ENCODE measurements at places on chromosomes 13 and 19.
A peak's percentile ranks its signal among the peaks of the same experiment; 100 is the strongest.

- no peak overlapping the region for H3K27ac ChIP-seq
- H3K4me1 ChIP-seq = no peaks in the 10 kb centered on the region
- H3K36me3 ChIP-seq = no peaks in the 10 kb centered on the region
- H3K27me3 ChIP-seq = no peaks in the 10 kb centered on the region
These were observed 278.9 kb upstream of the PCDH9 start for GRCh38 chr13:67509018-67509417.

GRCh38 chr13:49993111-49993510 is 3.7 kb upstream of the TRIM13 start:
- DNase-seq = no peak
- H3K4me1 ChIP-seq = no peaks in the 10 kb centered on the region
- no peak overlapping the region for H3K27ac ChIP-seq
- H3K4me3 ChIP-seq = no peak overlapping the region
- peaks cover 18% of the 10 kb centered on the region for H3K36me3 ChIP-seq

GRCh38 chr13:29810145-29810742 is 40.2 kb downstream of the UBL3 start:
- H3K4me1 ChIP-seq = peaks cover 5% of the 10 kb centered on the region
- no peak overlapping the region for H3K4me3 ChIP-seq
- peak; percentile 10 for DNase-seq
- no peaks in the 10 kb centered on the region for H3K27me3 ChIP-seq

DNA sequence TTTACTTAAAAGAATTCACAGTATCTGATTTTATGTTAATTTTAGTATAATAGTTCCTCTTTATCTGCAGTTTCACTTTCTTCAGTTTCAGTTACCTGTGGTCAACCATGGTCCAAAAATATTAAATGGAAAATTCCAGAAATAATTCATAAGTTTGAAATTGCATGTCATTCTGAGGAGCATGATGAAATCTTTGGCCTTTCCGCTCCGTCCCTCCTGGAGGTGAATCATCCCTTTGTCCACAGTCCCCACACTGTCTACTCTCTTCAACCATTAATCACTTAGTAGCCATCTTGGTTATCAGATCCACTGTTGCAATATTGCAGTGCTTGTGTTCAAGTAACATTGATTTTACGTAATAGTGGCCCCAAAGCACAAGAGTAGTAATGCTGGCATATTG is 26.9 kb downstream of the SLITRK6 start:
- no peak for DNase-seq
- no peaks in the 10 kb centered on the region for H3K36me3 ChIP-seq
- no peaks in the 10 kb centered on the region for H3K27me3 ChIP-seq
- no peaks in the 10 kb centered on the region for H3K4me1 ChIP-seq

GRCh38 chr13:84050536-84050935 is 168.3 kb upstream of the SLITRK1 start:
- no peak overlapping the region for H3K4me3 ChIP-seq
- H3K27me3 ChIP-seq = no peaks in the 10 kb centered on the region
- no peak for DNase-seq
- no peaks in the 10 kb centered on the region for H3K4me1 ChIP-seq

DNA sequence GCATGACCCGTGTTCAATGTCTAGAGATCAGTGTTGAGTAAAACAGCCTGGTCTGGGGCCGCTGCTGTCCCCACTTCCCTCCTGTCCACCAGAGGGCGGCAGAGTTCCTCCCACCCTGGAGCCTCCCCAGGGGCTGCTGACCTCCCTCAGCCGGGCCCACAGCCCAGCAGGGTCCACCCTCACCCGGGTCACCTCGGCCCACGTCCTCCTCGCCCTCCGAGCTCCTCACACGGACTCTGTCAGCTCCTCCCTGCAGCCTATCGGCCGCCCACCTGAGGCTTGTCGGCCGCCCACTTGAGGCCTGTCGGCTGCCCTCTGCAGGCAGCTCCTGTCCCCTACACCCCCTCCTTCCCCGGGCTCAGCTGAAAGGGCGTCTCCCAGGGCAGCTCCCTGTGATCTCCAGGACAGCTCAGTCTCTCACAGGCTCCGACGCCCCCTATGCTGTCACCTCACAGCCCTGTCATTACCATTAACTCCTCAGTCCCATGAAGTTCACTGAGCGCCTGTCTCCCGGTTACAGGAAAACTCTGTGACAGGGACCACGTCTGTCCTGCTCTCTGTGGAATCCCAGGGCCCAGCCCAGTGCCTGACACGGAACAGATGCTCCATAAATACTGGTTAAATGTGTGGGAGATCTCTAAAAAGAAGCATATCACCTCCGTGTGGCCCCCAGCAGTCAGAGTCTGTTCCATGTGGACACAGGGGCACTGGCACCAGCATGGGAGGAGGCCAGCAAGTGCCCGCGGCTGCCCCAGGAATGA is 1.5 kb upstream of the CEACAM5 start:
- H3K4me1 ChIP-seq = no peaks in the 10 kb centered on the region
- no peak overlapping the region for H3K27ac ChIP-seq
- no peaks in the 10 kb centered on the region for H3K27me3 ChIP-seq
- H3K36me3 ChIP-seq = no peaks in the 10 kb centered on the region
- DNase-seq = peak; percentile 64

- H3K36me3 ChIP-seq = no peaks in the 10 kb centered on the region
- peaks cover 30% of the 10 kb centered on the region for H3K4me1 ChIP-seq
- peak; percentile 81 for DNase-seq
- no peak overlapping the region for H3K27ac ChIP-seq
- H3K27me3 ChIP-seq = peaks cover 39% of the 10 kb centered on the region
- H3K4me3 ChIP-seq = no peak overlapping the region
These were observed 1.8 kb downstream of the PTGER1 start for GRCh38 chr19:14473073-14473977.

GRCh38 chr13:43991773-43992201 is 112.1 kb downstream of the LACC1 start:
- H3K36me3 ChIP-seq = no peaks in the 10 kb centered on the region
- H3K4me3 ChIP-seq = no peak overlapping the region
- no peak for DNase-seq
- no peaks in the 10 kb centered on the region for H3K27me3 ChIP-seq

DNA sequence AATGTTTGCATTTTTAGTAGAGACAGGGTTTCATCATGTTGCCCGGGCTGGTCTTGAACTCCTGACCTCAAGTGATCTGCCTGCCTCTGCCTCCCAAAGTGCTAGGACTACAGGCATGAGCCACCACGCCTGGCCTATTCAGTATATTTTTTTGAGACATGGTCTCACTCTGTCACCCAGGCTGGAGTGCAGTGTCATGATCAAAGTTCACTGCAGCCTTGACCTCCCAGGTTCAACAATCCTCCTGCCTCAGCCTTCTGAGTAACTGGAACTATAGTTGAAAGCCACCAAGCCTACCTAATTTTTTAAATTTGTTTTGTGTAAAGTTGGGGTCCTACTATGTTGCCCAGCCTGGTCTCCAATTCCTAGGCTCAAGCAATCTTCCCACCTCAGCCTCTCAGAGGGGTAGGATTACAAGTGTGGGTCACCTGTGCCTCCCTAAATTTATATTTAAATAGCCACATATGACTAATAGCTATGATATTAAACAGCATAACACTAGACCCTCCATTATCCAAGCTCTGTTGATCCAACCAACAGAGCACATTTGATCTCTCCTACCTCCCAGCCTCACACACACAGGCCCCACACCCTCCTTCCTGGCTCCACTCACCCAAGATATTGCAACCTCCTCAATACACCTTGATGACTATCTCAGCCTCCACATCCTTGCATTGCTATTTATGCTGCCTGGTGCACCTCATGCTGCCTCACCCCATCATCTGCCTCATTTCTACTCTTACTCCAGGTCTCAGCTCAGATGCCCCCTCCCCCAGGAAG is 2.1 kb upstream of the CEACAM19 start:
- H3K4me1 ChIP-seq = no peaks in the 10 kb centered on the region
- no peak for DNase-seq
- H3K36me3 ChIP-seq = peaks cover under 1% of the 10 kb centered on the region

DNA sequence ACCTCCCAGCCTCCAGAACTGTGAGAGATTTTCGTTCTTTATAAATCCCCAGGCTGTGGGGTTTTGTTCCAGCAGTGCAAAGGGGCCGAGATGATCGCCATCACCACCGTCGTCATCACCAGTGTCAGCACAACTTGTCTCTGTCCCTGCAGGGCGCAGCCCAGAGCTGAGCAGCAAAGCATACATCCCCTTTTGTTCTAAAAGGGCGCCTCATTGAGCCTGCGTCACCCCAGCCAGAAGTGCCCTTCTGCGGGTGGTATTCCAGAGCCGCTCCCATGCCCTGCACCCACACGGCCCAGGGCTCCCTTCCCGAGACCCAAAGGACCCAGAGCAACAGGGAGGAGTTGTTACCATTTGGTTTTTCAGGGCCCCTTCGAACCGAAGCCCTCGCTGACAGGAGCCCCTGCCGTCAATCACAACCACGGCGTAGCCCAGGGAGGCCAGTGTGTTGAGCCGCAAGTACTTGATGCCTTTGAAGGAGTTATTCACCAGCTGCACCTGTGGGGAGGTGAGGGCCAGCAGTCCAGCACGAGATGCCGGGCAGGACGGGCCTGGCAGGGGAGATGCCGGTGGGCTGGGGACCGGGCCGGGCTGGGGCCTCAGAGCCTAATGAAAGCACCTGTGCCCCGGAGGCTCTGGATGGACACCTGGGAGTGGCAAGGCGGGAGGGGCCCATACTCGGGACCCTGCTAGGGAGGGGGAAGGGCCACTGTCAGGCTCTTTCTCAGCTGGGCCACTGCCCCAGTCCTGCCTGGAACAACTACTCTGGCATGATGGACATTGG is 14.4 kb upstream of the MYDGF start:
- no peak for DNase-seq
- H3K4me1 ChIP-seq = no peaks in the 10 kb centered on the region
- no peaks in the 10 kb centered on the region for H3K27me3 ChIP-seq
- H3K4me3 ChIP-seq = no peak overlapping the region
- H3K27ac ChIP-seq = no peak overlapping the region
- no peaks in the 10 kb centered on the region for H3K36me3 ChIP-seq

- peaks cover 20% of the 10 kb centered on the region for H3K4me1 ChIP-seq
- peak overlapping the region; percentile 94 for H3K4me3 ChIP-seq
- DNase-seq = no peak
- peak overlapping the region; percentile 21 for H3K27ac ChIP-seq
These were observed 342 bp downstream of the DDX49 start for GRCh38 chr19:18919900-18920214.

GRCh38 chr13:38954844-38955243 is 35.8 kb downstream of the STOML3 start:
- no peak overlapping the region for H3K27ac ChIP-seq
- H3K4me1 ChIP-seq = no peaks in the 10 kb centered on the region
- H3K4me3 ChIP-seq = no peak overlapping the region
- H3K27me3 ChIP-seq = no peaks in the 10 kb centered on the region
- DNase-seq = no peak

DNA sequence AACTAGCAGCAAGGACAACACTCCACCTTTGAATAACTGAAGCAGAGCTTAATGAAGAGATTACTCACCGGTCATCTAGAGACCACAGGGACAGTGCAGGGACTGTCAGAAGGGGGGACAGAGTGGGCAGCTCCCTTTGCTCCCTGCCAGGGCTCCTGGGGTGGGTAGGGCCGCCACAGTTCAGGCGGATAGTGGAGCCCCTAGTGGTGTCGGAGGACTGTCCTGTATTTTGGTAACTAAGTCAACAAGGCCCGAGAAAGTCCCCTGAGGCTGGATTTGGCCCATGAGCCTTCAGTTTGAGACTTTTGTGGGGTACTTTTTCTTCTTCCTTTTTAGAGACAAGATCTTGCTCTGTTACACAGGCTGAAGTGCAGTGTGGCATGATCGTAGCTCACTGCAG is 44.6 kb downstream of the GJA3 start:
- H3K27ac ChIP-seq = no peak overlapping the region
- peaks cover 6% of the 10 kb centered on the region for H3K27me3 ChIP-seq
- H3K36me3 ChIP-seq = no peaks in the 10 kb centered on the region
- H3K4me3 ChIP-seq = no peak overlapping the region

DNA sequence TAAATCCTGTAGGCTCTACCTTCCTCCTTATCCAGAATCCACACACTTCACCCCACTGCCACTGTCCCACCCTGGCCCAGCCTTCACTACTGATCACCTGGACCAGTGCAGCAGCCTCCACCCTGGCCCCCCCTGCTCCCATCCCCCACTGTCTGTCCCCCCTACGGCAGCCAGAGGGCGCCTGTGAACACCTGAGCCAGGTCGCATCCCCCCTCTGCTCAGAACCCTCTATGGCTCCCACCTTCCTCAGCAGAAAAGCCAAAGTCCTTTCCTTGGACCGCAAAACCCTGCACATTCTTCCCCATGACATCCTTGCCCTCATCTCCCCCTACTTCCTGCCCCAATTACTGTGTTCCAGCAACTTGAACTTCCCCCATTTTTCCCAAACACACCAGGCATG is 20.6 kb downstream of the ELAVL3 start:
- no peaks in the 10 kb centered on the region for H3K4me1 ChIP-seq
- H3K27me3 ChIP-seq = peaks cover 32% of the 10 kb centered on the region
- no peak overlapping the region for H3K4me3 ChIP-seq
- no peak overlapping the region for H3K27ac ChIP-seq
- H3K36me3 ChIP-seq = no peaks in the 10 kb centered on the region

DNA sequence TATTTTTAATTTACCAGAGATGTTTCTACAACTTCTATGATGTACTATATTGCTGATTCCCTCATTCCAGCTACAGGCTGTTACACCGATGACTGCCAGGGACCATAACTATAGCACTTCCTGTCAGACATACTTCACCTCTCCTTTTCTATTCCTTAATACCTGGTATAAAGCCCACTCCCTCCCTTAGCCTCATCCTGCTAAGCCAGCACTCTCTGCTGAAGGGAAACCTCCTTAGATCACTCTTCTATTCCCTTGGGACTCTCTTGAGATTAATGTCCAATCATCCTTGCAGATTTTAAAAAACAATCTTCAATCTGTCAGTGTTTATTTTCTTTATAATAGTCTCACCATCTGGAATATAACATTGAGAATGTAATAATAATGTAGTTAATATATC is 127.9 kb downstream of the DIAPH3 start:
- no peaks in the 10 kb centered on the region for H3K27me3 ChIP-seq
- H3K27ac ChIP-seq = no peak overlapping the region
- H3K4me1 ChIP-seq = no peaks in the 10 kb centered on the region
- H3K4me3 ChIP-seq = no peak overlapping the region
- no peak for DNase-seq
- no peaks in the 10 kb centered on the region for H3K36me3 ChIP-seq

- no peak overlapping the region for H3K4me3 ChIP-seq
- no peaks in the 10 kb centered on the region for H3K36me3 ChIP-seq
- H3K27me3 ChIP-seq = no peaks in the 10 kb centered on the region
- H3K4me1 ChIP-seq = peaks cover 7% of the 10 kb centered on the region
These were observed 5.5 kb upstream of the SAE1 start for GRCh38 chr19:47124937-47125668.

DNA sequence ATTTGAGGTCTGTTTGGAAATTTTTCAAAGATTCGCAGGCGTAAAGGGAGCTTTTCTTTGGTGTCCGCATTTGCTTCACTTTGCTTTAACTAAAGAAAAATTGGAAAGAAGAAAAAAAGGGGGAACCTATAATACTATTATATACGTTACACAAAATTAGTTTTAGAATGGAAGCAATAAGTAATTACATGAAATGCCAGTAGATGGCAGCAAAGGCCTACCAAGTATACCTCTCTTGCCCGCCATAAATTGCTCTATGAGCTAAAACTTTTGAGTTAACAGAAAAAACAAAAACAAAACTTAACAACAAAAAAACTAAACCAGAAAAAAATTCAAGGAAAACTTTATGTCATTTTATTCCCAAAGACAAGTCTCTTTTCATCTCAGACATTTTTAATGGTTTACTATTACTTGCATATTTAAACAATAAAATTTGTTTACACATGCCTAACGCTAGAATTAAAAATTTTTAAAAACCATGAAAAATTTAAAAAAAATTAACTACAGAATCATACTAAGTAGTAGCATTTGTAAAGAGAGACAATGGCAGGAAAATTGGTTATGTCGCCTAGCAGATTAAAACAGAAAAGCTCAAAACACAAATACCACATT is 271.4 kb downstream of the NALCN start:
- no peaks in the 10 kb centered on the region for H3K36me3 ChIP-seq
- H3K27ac ChIP-seq = no peak overlapping the region
- H3K4me3 ChIP-seq = no peak overlapping the region

Data from left lung (tissue), 14 donors.